ENCODE measurements at places on chromosomes 12 and 14.

- no peak for DNase-seq
Observed at GRCh38 chr12:67035121-67035520, 234.0 kb upstream of the CAND1 start.

DNA sequence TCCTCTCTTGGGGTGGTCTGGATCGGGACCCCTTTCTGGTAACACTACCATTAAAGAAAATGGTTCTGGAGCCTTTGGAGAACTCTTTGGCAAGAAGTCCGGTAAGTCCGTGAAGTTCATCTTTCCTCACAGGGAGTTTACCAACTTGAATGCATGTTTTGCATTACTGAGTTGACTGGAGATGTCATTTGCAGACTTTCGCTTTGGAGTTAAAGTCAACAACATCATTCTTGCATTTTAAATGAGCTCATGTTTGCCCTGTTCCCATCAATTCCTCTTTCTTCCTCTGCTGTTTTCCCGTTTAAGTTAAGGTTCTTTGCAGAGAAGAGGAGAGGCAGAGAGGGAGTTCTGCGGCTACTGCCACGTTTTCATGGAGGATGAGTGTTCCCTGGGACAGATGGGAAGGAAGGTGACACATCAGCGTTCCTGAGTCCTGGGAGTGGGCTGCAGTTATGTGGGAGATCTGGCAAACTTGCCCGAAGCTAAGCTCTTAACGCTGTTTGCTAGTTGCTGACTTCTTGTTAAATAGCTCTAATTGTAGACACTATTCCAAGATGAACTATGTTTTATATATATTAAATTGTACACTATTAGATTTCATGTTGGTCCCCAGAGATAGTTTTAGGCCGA is 18.8 kb upstream of the PRICKLE1 start:
- no peak for DNase-seq

DNA sequence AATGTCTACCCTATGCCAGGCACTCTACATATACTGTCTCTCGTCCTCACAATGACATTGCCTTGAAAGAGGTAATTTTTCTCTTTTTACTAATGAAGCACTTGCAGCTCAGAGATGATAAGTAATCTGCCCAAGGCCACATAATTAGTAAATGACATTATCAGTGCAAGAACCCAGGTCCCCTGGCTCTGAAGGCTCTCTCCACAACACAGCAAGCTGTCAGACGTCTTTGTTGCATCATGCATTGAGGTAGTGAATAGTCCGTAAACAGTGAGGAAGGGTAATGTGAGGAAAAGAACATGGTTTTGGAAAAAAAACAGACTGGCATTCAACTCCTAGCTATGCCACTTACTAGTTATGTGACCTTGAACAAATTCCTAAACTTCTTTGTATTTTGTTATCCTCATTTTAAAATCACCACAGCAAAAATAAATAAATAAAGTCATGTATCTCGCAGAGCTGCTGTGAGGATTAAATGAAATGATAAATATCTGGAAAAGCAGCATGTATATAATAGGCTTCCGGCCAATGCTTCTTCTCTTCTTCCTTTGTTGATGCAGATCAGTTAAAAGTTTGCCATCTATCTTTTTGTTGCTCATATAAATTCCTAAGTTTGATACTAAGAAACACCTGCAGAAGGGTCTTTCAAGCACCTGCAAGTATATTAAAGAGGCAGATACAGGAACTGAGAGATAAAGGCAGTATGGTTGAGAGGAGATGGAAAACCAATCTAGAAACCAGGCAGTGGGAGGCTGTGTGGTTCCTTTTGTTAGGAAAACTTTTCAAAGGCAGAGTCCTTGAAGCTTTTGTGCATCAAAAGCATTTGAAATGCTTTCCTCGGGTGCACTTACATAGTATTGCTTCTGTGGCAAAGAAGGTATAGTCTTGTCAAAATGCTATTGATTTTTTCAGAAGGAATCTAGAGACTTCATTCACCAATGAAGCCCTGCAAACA is 82.8 kb downstream of the BTG1 start:
- DNase-seq, result no peak

GRCh38 chr14:66088656-66089055 is 397.5 kb upstream of the CCDC196 start:
- DNase-seq, result no peak

GRCh38 chr12:125424909-125425308 is 359.7 kb downstream of the AACS start:
- DNase-seq, result no peak

DNA sequence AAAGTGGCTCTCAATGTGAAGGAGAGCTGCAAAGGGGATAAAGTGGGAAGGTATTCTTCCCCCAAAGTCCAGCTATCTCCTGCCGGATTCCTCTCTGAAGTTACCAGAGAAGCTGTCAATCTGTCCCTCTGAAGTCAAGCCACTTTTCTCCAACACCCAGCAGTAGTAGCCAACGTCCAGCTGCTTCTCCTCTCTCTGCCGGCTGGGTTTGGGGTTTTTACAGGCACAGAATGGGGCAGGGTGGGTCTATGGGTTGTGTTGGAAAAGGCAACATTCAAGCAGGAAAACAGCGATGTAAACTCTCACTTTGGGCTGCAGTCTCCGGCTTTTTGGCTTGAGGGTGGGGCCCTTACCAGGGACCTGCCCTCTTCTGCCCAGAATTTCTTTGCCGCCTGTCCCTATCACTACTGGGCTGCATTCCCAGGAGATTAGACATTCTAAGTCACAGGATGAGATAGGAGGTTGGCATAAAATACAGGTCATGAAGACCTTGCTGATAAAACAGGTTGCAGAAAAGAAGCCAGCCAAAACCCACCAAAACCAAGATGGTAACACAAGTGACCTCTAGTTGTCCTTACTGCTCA is 16.3 kb downstream of the CAPZA3 start:
- DNase-seq, result no peak

- no peak for DNase-seq
Observed at GRCh38 chr12:131114271-131114670, 160.6 kb downstream of the ADGRD1 start.

DNA sequence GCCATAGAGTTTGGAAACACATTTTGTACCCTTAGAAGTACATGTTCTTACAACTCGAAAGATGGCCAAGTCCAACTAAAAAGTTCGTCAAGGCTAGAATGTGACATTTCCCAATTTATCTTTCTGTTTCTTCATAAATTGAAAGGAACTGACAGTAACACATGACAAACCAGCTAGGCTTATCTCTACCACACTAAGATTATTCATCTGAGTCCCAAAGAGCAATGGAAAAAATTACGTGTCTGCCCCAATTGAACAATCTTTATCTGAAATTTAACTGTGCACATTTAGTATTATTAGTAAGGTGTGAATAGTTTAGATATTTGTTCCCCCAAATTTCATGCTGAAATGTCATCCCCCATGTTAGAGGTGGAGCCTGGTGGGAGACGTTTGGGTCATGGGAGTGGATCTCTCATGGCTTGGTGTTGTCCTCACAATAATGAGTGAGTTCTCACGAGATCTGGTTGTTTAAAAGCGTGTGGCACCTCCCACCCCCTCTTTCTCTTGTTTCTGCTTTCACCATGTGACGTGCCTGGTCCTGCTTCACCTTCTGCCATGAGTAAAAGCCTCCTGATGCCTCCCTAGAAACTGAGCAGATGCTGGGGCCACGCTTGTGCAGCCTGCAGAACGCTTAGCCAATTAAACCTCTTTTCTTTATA is 13.3 kb downstream of the CPM start:
- no peak for DNase-seq

Measured in GDM1 (cell line).